ENCODE measurements at places on chromosomes 4 and X. TPM values are rescaled to one million over a fixed set of nuclear protein-coding genes. Genes with fewer than 3 reads are reported as not detected.

- H3K4me1 ChIP-seq: peaks cover 15% of the 10 kb centered on the region
- no peak overlapping the region for H3K27ac ChIP-seq
- no peaks in the 10 kb centered on the region for H3K27me3 ChIP-seq
- H3K36me3 ChIP-seq: no peaks in the 10 kb centered on the region
- no peak for DNase-seq
- no peak overlapping the region for H3K4me3 ChIP-seq
These were observed 4.1 kb downstream of the FOXP3 start for GRCh38 chrX:49260221-49260985.

TLR3 gene
- total RNA-seq: not detected

PPARGC1A gene
- total RNA-seq: not detected

DNA sequence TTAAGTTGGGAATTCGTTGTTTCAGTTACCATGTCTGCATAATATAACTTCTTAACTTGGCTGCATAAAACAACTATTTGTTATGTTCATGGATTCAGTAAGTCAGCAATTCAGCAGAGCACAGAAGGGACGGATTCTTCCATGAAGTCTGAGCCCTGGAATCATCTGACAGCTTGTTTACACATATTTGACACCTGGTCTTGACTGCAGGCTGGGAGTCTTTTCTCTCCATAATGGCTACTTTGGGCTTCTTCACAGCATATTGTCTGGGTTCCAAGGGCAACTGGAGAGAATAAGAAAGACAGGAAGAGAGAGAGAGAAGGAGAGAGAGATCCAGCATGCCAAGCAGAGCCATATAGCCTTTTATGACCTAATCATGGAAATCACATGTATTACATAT lies 23.1 kb downstream of the CENPC start:
- peaks cover 74% of the 10 kb centered on the region for H3K36me3 ChIP-seq
- H3K4me3 ChIP-seq: no peak overlapping the region
- peaks cover 32% of the 10 kb centered on the region for H3K4me1 ChIP-seq

USP27X gene
- 2.8 TPM for total RNA-seq

DNA sequence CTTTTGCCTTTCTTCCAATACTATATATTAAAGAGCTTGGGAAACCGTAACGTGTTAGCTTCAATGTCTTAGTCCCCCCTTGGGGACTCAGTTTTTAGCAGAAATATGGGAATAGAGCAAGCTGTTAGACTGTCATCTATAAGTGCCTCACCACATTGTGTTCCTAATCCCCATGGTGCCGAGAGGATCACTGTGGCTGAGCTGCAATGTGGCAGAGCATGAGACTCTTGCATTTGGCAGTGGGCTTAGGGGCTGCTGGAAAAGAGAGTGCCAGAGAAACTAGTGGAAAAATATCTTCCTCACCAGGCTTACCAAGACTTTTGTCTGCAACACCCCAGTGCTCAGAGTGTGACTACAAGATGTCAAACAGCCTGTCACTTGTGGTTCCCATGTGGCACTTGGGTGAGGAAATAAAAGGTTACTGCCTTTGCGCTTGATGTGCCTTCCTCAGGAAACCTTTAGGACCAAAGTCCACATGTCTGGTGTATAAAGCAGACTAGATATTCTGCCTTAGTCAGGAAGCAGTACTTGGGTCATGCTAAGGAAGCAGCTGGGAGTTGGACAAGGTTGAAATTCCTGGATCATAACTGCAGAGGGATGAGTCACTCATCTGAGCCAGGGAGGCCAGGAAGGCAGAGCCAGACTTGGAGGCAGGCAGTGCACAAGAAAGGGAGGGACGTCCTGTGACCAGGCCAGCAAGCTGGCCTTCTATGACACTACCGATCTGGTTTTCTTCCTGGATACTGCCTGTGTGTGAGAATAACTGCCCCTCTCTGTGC lies 9.7 kb upstream of the MAGEA4 start:
- H3K27ac ChIP-seq: no peak overlapping the region
- H3K36me3 ChIP-seq: no peaks in the 10 kb centered on the region
- H3K27me3 ChIP-seq: no peaks in the 10 kb centered on the region
- no peak for DNase-seq
- no peaks in the 10 kb centered on the region for H3K4me1 ChIP-seq
- no peak overlapping the region for H3K4me3 ChIP-seq

- peak overlapping the region; percentile 92 for H3K27ac ChIP-seq
- H3K4me3 ChIP-seq: peak overlapping the region; percentile 79
- H3K36me3 ChIP-seq: peaks cover 26% of the 10 kb centered on the region
- no peak for DNase-seq
- H3K27me3 ChIP-seq: no peaks in the 10 kb centered on the region
- H3K4me1 ChIP-seq: peaks cover 70% of the 10 kb centered on the region
These were observed 17.2 kb downstream of the GPR174 start for GRCh38 chrX:79161655-79162054.

- H3K4me1 ChIP-seq: no peaks in the 10 kb centered on the region
- H3K27ac ChIP-seq: no peak overlapping the region
- no peaks in the 10 kb centered on the region for H3K27me3 ChIP-seq
These were observed 553.5 kb downstream of the TRAM1L1 start for GRCh38 chr4:116531870-116532269.

MMRN1 gene
- 0.16 TPM for total RNA-seq

DNA sequence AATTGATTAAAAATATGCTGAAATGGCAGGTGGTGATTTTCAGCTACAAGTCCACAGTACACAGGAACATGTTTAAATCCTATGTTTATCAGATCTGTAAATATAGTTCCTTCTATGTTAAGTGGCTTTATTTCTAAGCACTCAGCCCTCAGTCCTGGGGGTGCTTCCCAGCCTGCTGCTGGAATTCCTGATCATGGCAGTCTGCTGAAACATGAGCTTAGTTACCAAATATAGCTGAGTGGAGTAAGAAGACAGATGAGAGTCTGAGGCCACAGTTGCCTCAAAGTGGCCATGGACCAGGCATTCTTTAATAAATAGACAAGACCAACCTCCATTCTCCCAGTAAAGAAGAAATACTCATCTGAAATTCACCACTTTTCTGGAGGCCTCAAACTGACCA lies 17.1 kb upstream of the DDX60 start:
- H3K4me3 ChIP-seq: no peak overlapping the region
- H3K27ac ChIP-seq: no peak overlapping the region
- no peaks in the 10 kb centered on the region for H3K27me3 ChIP-seq
- no peaks in the 10 kb centered on the region for H3K4me1 ChIP-seq

GLUD2 gene
- total RNA-seq: not detected

DOK7 gene
- 2.7 TPM for total RNA-seq

- no peak overlapping the region for H3K4me3 ChIP-seq
- H3K36me3 ChIP-seq: no peaks in the 10 kb centered on the region
- peaks cover 58% of the 10 kb centered on the region for H3K27me3 ChIP-seq
- DNase-seq: no peak
These were observed 10.1 kb upstream of the FNIP2 start for GRCh38 chr4:158758703-158759102.

- no peak for DNase-seq
- no peaks in the 10 kb centered on the region for H3K27me3 ChIP-seq
- peak overlapping the region; percentile 70 for H3K27ac ChIP-seq
- peaks cover 43% of the 10 kb centered on the region for H3K36me3 ChIP-seq
- H3K4me3 ChIP-seq: peak overlapping the region; percentile 35
- peaks cover 48% of the 10 kb centered on the region for H3K4me1 ChIP-seq
These were observed 2.0 kb downstream of the ANKRD37 start for GRCh38 chr4:185398618-185399017.

ERAS gene
- total RNA-seq: not detected

TSPAN7 gene
- total RNA-seq: not detected

- no peaks in the 10 kb centered on the region for H3K27me3 ChIP-seq
- DNase-seq: no peak
- no peak overlapping the region for H3K27ac ChIP-seq
- H3K4me3 ChIP-seq: no peak overlapping the region
These were observed 15.5 kb downstream of the ZNF185 start for GRCh38 chrX:152913346-152913745.

DNA sequence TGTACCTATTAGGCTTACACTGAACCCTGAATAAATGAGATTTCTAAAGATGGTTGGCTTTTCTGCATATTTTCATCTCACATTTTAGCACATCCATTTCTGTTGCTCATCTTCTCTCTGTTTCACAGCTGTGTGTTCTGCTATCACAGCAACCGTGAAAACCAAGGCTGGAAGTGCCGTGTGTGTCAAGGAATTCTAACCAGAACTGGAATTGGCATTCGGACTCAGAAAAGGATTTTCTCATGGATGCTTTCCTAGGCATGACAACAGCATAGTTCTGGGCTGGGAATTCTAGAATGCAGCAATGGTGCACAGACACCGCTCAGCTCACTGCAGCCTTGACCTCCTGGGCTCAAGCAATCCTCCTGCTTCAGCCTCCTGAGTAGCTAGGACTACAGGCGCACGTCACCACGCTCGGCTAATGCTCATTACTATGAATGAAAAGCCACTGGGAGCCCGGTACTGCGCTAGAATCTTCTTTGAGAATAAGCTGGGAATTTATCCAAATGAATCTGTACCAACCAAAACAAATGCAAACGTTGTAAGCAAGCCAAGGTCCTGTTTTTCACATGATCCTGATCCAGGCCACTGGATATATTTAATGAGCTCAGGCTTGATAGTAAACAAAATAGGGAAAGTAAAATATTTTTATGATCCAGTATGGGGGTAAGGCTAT lies 105.2 kb downstream of the RBM47 start:
- DNase-seq: no peak
- H3K4me3 ChIP-seq: no peak overlapping the region
- no peaks in the 10 kb centered on the region for H3K36me3 ChIP-seq
- peaks cover 10% of the 10 kb centered on the region for H3K4me1 ChIP-seq

KDR gene
- total RNA-seq: not detected

- H3K36me3 ChIP-seq: peaks cover 18% of the 10 kb centered on the region
- no peak overlapping the region for H3K4me3 ChIP-seq
- no peak overlapping the region for H3K27ac ChIP-seq
- H3K4me1 ChIP-seq: peaks cover 29% of the 10 kb centered on the region
- DNase-seq: no peak
These were observed 82.4 kb upstream of the HPRT1 start for GRCh38 chrX:134377537-134377936.

COL4A6 gene
- total RNA-seq: not detected

DNA sequence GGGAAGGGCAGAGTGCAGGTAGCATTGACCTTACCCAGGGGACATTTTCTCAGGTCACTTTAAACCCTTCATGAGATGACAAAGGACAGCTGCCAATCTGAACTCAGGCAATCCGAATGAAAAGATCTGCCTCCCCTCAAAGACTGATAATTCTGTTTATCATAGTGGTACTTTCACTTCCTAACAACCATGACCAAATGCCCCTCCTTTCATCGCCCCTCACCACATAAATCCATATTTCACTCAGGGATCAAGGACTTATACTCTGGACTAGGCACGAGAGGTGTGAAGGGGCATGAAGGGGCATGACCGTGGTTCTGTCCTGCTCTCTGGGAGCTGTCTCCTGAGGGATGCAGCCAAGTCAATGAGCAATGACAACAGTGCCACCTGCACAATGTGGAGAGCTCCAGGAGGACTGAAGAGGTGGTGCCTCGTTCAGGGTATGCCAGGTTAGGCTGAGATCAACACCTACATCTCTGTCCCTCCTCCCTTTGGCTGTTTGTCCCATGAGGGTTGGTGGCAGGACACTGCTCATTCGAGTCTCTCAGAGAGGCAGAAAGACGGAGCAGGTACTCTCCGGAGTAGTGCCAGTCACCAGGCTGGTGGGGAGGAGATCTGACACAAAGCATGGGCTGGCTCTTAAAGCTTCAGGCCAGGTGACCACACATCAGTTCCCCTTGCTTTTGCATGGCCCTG lies 12.5 kb downstream of the HS3ST1 start:
- no peaks in the 10 kb centered on the region for H3K27me3 ChIP-seq
- H3K36me3 ChIP-seq: peaks cover 44% of the 10 kb centered on the region
- no peak for DNase-seq
- peak overlapping the region; percentile 65 for H3K27ac ChIP-seq
- H3K4me3 ChIP-seq: peak overlapping the region; percentile 29

DNA sequence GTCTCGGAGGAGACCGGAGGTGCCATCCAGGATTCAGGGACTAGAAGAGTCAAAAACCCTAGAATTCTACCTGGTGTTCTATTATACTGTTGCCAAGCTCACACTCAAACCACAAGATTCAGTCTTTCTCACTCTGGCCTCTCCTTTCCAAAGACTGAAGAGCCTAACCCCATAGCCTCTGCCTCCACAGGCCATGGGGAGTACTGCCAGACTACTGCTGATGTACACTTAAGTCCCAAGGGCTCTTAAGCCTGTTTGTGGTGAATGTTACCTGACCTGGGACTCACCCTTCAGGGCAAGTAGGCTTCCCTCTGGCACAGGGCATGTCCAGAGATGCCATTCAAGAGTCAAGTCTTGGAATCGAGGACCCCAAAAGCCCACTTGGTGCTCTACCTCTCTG lies 58.9 kb upstream of the IRS4 start:
- H3K4me1 ChIP-seq: no peaks in the 10 kb centered on the region
- no peak for DNase-seq
- H3K4me3 ChIP-seq: no peak overlapping the region
- H3K36me3 ChIP-seq: no peaks in the 10 kb centered on the region
- H3K27ac ChIP-seq: no peak overlapping the region

GRCh38 chrX:78624962-78625909 lies 33.9 kb downstream of the RTL3 start:
- no peaks in the 10 kb centered on the region for H3K4me1 ChIP-seq
- H3K27ac ChIP-seq: peak overlapping the region; percentile 8
- no peak for DNase-seq
- H3K27me3 ChIP-seq: no peaks in the 10 kb centered on the region

DNA sequence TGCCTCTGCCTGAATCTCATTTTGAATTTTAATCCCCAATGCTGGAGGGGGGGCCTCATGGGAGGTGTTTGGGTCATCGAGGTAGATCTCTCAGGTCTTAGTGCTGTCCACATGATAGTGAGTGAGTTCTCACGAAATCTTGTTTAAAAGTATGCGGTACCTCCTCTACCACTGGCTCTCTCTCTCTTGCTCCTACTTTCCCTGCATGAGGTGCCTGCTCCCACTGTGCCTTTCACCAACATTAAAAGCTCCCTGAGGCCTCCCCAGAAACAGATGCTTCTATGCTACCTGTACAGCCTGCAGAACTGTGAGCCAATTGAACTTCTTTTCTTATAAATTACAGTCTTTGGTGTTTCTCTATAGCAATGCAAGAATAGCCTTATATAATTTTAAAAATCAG lies 560.7 kb upstream of the CPEB2 start:
- no peaks in the 10 kb centered on the region for H3K36me3 ChIP-seq
- peaks cover 3% of the 10 kb centered on the region for H3K4me1 ChIP-seq
- H3K27ac ChIP-seq: no peak overlapping the region
- H3K4me3 ChIP-seq: no peak overlapping the region
- no peak for DNase-seq

GABRG1 gene
- not detected for total RNA-seq

GRCh38 chr4:13523591-13524503 lies 20.5 kb downstream of the NKX3-2 start:
- H3K27me3 ChIP-seq: peaks cover 72% of the 10 kb centered on the region
- no peak for DNase-seq
- no peak overlapping the region for H3K27ac ChIP-seq

DNA sequence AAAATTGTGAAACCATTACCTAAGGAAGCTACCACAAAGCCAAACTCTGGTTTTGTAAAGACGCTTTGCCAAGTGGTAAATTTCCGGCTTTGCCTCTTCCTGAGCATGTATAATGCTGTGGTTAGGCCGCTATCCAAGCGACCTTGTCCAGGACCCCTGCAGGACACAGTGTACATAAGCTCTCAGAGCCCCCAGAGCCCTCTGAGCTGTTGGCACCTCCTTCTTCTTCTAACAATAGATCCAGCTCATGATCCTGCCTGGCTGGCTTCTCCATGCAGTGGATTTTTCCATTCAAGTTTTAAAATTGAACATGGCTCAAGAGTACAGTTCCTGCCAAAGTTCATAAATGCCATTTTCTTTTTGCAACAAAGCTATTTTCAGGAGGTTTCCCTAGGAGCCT lies 326.7 kb downstream of the MAPK10 start:
- H3K4me1 ChIP-seq: no peaks in the 10 kb centered on the region
- no peaks in the 10 kb centered on the region for H3K36me3 ChIP-seq
- H3K27me3 ChIP-seq: peaks cover 23% of the 10 kb centered on the region
